ENCODE measurements at places on chromosomes 4 and X.

DNA sequence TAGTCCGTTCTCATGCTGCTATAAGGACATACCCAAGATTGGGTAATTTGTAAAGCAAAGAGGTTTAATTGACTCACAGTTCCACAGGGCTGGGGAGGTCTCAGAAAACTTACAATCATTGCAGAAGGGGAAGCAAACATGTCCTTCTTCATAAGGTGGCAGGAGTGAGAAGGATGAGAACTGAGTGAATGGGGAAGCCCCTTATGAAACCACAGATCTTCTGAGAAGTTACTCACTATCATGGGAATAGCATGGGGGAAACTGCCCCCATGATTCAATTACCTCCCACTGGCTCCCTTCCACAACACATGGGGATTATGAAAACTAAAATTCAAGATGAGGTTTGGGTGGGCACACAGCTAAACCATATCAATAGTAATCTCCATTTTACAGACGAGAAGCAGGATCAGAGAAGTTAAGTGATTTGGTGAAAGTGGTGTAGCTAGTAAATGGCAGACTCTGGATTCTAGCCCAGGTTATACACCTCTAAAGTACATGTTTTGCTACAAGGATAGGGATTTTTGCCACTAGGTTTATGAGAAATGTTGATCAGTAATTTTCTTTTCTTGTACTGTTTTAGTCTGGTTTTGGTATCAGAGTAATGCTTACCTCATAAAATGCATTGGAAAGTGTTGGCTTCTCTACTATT lies 47.3 kb upstream of the C1GALT1C1 start:
- no peak for DNase-seq

GRCh38 chr4:110119337-110119736 lies 79.1 kb downstream of the ELOVL6 start:
- no peak for DNase-seq

GRCh38 chrX:19860571-19860970 lies 26.8 kb downstream of the SH3KBP1 start:
- no peak for DNase-seq

DNA sequence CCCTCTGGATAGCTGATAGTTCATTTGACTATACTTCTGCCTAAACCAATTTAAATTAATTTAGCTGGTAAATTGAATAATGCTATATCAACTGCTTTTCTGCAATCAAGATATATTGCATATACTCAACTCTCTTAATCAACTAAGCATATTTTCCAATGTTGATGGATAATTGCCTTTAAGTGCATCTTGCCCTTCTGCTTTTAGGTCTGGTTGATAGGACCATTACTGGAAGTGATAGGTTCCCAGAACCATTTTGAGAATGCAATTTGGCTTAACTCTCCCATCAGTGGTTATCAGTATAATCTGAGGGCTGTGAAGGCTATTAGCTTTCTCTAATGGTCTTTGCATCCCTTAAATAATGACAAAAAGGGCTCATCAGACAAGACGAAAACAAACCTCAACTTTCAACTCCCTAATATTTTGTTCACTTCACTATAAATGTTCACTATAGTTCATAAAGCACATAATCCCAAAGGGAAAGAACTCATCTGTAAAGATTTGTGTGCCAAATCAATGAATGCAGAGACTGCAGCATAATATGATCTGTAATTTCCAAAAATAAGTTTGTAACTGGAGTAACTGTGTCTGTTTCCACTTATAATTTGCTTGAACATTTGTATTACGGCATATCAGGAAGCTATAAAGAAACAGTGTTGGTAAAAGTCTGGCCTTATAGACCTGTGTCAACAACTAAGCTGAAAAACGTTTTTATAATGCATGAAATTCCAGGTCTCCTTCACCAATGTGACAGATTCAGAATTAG lies 273.6 kb downstream of the FBXO8 start:
- DNase-seq: no peak

GRCh38 chrX:97898798-97899197 lies 1015.1 kb downstream of the RPA4 start:
- no peak for DNase-seq

DNA sequence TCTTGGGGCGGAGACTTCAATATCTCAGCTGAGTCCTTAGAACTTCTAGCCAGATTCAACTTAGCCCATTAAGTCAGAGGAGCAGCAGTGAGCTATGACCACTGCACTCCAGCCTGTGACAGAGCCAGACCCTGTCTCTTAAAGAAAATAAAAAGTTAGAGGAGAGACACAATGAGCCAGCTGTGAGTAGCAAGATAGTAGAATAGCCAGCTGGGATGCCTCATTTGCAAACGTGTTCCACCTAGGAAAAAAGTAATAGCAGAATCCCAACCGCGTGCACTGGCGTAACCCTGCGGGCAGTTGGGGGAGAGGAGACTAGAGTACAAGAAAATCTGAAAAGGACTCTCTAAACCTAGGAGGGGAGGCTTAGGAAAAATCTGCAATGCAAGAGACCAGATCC lies 133.2 kb upstream of the ANXA3 start:
- DNase-seq: no peak

DNA sequence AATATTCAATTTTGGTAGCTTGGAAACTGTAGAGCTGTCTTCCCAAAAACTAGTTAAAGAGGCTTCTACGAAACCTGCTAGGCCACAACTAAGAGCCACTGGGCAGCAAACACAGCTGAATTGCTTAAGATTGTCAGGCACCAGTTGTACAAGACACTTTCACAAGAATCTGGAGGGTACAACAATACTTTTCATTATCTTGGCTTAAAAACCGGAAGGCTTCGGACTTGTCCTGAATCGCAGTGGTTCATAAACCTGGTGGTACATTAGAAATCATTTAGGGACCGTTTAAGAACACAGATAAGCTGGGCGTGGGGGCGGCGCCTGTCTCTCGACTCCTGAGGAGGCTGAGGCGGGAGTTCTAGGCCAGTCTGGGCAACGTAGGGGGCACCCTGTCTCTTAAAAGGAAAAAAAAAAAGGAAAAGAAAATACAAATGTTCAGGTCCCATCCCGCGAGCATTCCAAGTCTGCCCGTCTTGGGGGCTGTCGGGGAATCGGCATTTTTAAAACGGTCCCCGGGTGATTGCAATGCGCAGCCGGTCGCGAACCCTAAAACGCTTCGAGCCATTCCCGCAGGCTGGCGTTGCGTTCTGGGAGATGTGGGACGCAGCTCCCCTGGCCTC lies 763 bp downstream of the PYURF start:
- DNase-seq: peak; percentile 24

GRCh38 chr4:184845367-184846021 lies 19.7 kb upstream of the ACSL1 start:
- no peak for DNase-seq

DNA sequence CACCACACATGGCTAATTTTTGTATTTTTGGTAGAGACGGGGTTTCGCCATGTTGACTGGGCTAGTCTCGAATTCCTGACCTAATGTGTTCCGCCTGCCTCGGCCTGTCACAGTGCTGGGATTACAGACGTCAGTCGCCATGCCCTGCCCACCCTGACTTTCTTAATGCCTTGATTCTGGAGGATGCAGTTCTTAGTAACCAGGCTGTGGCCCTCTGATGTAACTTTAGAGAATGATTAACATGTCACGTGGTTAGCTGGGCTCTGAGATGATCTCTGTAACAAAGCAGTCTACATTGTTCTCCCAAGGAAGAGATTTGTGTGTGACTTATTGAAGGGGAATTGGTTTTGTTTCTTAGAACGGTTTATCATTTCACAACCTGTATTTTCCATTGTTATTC lies 30.6 kb downstream of the ANK2 start:
- DNase-seq: no peak
